ENCODE measurements at places on chromosomes 4 and X.

- DNase-seq = no peak
Observed at GRCh38 chrX:66050140-66050569, 10.3 kb upstream of the VSIG4 start.

DNA sequence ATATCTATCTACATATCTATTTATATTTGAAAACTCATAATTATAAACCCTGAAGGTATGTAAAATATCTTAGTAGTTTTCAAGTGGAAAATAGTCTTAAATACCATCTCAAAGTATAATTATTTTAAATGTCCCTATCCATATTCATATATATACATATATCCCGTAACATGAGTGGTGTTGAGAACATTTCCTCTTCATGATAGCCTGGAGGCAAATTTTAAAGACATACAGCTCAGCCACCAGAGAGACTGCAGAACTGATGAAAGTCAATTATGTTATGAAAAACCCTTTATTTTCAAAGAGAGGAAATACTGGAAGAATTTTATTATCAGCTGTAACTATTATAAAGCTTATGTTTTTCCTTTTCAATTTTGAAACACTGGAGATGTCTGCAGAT, 1806.7 kb upstream of the PCDH7 start:
- DNase-seq = no peak

- peak; percentile 19 for DNase-seq
Observed at GRCh38 chr4:7397206-7398103, 37.3 kb downstream of the PSAPL1 start.

DNA sequence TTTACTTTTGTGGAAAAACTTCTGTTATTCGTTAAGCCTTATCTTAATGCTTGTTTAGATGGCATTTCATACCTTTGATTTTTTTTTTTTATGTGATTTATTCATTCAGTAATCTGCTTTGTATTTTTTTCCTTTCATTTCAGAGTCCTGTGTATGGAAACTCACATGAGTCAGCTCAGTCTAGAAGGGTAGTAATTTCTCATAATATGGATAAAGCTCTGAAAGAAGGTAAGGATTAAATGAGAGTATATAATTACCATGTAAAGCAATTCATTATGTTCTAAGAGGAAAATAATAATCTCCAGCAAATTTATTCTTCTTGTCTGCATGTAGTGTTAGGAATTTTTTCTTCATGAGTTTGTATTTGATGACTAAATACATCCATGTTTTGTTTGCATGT, 37.8 kb downstream of the SNX25 start:
- DNase-seq = no peak

DNA sequence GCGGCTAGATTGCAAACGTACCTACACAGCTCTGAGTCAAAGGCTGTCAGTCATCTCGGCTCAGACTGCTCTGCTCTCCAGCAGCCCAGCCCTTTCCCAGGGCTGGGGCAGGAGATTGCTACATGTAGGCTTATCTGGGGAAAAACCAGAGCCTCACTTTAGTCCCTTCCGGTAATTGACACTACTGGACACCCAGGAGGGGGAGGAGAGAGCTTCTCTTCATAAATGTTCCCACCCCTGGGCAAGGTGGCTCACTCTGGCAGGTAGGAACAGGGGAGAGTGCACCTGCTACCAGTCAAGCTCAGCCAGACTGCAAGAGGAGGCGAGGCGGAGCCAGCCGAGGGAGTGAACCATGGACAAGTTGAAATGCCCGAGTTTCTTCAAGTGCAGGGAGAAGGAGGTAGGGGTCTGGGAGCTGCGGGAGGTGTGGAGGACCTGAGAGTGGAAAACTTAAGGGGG, at the start of gene SLC6A14:
Gene SLC6A14 (plus strand): TSS at position 249 of the 459 bp plus-strand sequence. CDS start 104 bp downstream, at position 353.
- no peak for DNase-seq

GRCh38 chrX:28659269-28659668, 72.0 kb downstream of the IL1RAPL1 start:
- DNase-seq = no peak

DNA sequence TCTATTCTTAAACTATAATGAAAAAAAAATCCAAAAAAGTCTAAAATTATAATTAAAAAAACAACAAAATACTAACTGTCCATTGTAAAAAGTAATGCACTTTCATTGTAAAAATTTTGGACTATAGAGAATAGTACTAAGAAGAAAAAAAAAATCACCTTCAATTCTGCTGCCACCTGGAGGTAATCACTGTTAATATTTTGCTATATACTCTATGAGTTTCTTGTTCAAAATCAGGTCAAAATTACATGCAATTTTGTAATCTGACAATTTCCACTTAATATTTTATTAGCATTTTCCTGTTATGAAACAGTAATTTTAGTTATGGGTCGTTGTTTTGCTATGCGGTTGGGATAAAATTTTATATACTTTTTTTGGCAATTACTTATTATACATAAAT, 62.0 kb downstream of the HTT start:
- DNase-seq = no peak

GRCh38 chr4:38682336-38682735, 18.3 kb downstream of the KLF3 start:
- DNase-seq = no peak

GRCh38 chrX:150508018-150508417, 60.4 kb upstream of the MTM1 start:
- DNase-seq = no peak

DNA sequence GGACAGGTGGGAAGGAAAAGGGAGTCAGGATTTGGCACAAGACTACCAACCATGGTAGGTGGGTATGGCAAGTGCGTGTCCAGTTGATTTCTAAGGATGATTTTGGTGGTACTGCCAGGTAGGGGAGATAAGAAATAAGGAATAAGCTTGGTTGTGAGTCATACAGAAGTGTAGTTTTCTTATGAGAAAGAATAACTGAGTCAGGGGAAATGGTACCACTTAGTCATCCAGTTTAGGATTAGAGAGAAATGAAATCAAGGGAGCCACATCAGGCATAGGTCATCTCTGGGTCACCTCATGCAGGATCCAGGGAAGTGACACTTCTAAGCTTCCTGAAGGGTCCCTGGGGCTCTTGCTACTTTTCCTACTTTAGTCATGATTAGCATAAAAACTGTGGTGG, 107.1 kb upstream of the C1GALT1C1 start:
- DNase-seq = no peak

GRCh38 chrX:72094894-72095293, 36.8 kb downstream of the RTL5 start:
- DNase-seq = peak; percentile 3

- no peak for DNase-seq
Observed at GRCh38 chr4:52984462-52984881, 122.4 kb downstream of the RASL11B start.

DNA sequence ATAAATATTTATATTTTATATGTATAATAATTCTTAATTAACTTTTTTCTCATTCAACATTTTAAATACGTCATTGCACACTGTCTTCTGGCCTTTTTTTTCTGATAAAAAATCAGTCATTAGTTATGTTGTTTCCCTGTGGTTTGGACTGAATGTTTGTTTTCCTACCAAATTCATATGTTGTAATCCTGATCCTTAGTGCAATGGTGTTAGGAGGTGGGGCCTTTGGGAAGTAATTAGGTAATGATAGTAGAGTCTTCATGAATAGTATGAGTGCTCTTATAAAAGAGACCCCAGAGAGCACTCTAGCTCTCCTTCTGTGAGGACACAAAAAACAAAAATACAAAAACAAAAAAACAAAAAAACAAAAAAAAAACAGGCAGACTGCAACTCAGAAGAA, 117.2 kb downstream of the GASK1B start:
- no peak for DNase-seq

DNA sequence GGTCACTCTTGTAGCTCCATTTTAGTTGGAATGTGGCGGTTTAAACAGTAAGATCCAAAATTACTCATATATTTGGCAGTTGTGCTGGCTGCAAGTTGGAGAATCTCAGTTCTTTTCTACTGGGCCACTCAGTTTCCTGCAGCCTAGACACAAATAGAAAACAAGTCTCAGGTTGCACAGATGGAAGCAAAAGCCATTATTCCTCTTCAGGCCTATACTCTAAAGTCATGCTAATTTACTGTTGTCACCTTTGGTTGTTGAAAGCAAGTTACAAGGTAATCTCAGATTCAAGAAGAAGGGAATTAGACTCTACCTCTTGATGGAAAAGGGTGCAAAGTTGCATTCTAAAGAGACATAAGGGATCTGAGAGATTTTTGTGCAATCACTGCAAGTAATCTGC, 345.4 kb downstream of the ADAM29 start:
- DNase-seq = no peak

DNA sequence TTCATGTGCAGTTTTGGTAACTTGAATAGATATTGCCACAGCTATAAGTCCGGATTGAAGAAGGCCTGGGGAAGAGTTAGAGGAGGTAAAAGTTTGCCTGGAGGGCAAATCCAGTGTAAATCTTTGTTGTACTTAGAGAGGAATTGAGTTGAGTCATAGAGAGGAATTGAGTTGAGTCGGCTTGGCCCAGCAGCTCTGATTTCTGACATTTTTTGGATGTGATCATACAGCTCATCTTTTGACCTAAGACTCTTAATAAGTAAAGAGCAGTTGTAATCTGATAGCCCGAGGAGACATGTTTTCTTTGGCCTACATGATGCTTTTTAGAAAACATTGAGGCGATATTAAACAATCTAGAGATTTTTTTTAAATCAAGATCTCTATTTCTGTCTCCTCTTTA, 3.9 kb downstream of the KIT start:
- peak; percentile 33 for DNase-seq

GRCh38 chr4:2515830-2516550, 20.5 kb upstream of the FAM193A start:
- DNase-seq = peak; percentile 73

DNA sequence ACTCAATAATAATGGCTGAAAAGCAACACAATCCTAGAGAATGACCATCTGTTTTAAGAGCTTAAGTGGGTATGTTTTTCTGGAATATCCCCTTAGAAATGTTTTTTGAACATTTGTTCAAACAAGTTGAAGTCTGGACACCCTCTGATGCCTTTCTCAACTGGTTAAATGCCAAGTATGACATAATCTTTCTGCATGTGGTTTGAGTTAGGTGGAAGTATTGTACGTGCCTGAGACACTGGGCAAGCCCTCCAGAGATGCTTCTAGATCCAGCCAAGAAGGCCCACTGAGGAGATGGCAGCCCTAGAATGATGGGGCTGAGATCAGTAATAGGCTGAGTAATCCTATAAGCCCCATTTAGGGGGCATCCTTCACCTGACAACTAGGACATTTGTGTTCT, 493.1 kb downstream of the MAGEE1 start:
- no peak for DNase-seq

DNA sequence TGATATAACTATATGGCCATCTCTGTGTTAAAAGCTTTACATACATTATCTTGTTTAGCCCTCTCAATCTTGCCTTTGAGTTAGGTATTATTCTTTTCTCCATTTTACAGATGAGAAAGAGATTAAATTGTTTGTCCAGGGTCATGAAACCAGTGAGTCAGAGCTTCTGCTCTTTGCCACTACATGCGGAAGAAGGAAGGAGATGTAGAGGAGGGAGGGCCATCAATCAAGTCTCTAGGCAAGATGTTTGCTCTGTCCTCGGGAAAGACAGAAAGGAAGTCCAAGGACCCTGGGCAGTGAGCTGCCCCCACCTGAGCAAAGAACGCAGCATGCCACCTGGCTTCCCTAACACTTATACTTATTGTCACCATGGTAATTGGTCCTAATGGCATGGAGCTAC, 133.7 kb upstream of the IL1RAPL2 start:
- no peak for DNase-seq

- no peak for DNase-seq
Observed at GRCh38 chrX:25198253-25198652, 182.5 kb upstream of the ARX start.

GRCh38 chrX:44947995-44948394, 75.0 kb downstream of the KDM6A start:
- DNase-seq = no peak

- DNase-seq = no peak
Observed at GRCh38 chr4:87268411-87268810, 48.0 kb upstream of the KLHL8 start.

GRCh38 chr4:152513078-152513477, 22.8 kb downstream of the FBXW7 start:
- DNase-seq = no peak

DNA sequence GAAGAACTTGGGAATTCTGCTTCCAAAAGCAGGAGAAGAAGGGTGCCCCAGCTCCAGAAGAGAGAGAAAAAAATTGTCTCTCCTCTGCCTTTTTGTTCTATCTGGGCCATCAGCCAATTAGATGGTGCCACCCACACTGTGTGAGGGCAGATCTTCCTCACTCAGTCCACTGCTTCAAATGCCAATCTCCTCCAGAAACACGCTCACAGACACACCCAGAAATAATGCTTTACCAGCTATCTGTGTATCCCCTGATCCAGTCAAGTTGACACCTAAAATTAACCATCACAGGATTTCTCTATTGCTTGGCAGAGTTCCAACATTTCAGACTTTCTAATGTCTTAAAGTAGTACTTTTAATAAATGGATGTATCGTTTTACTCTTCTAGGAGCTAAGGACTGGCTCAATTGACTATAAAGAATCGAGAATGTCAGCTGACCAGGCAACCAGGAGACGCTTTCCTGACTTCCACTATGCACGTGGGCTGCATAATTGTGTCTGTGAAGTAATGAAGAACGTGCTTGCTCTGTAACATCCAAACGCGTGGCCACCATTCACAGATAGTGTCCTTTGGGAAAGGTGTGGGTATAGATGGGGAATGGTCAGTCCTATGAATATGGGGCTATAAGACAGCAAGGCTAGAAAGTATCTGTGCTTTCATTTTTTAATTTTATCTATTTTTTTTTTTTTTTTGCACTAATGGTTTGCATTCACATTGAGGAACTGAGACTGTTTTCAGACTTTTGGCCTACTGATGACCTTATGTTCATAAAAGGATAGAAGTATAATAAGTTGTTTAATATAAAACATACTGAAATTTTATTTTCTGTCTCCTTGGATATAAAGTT, 9.9 kb upstream of the SMIM20 start:
- peak; percentile 47 for DNase-seq

All from myocyte (in vitro differentiated cells).